ENCODE measurements at places on chromosomes 12 and 14. TPM values are rescaled to one million over a fixed set of nuclear protein-coding genes. Genes with fewer than 3 reads are reported as not detected.

Gene VDR
- total RNA-seq = 2.1 TPM

Gene GPR65
- not detected for total RNA-seq

Gene BCL11B
- total RNA-seq = 0.34 TPM

Gene SPTB
- 1.5 TPM for total RNA-seq

Gene DCN
- total RNA-seq = not detected

Gene TXNDC16
- total RNA-seq = 1.3 TPM

Gene ANKS1B
- total RNA-seq = 0.35 TPM
